ENCODE measurements at places on chromosomes 11 and 22. TPM values are rescaled to one million over a fixed set of nuclear protein-coding genes. Genes with fewer than 3 reads are reported as not detected.

- DNase-seq: no peak
Observed at GRCh38 chr11:34570584-34570983, 50.3 kb upstream of the EHF start.

DNA sequence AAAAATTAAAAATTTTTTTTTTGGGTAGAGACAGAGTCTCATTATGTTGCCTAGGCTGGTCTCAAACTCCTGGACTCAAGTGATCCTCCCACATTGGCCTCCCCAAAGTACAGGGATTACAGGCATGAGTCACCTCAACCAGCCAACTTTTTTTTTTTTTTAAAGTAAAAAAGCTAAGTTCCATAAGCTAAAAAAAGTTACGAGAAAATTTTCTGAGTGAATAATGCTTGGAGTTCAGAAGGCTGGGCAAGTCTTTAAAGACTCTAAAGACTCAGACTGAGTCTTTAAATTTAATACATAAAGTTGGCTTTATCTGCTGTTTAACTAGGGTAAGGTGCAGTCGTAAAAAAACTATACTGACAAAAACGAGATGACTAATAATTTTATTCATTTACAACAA, 5.6 kb downstream of the DDX6 start:
- DNase-seq: no peak

DNA sequence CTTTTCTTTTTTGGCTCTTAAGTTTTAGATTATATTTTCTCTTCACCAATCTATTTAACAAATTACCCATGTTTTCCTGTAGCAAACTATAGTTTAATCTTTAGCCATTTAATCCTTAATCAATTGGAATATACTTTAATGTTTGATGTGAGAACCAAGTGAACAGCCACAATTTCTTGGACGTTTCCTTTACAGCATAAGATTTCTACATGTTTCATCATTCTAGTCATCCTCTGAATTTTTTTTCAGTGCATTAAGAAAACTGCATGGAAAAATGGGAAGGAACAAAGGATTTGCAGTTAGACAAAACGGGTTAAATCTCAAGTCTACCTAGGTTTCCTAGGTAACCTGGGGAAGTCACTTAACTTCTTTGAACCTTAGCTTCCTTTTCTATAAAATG, 507.1 kb upstream of the CCDC90B start:
- no peak for DNase-seq

- DNase-seq: no peak
Observed at GRCh38 chr11:125165111-125165842, 726 bp downstream of the PKNOX2 start.

DNA sequence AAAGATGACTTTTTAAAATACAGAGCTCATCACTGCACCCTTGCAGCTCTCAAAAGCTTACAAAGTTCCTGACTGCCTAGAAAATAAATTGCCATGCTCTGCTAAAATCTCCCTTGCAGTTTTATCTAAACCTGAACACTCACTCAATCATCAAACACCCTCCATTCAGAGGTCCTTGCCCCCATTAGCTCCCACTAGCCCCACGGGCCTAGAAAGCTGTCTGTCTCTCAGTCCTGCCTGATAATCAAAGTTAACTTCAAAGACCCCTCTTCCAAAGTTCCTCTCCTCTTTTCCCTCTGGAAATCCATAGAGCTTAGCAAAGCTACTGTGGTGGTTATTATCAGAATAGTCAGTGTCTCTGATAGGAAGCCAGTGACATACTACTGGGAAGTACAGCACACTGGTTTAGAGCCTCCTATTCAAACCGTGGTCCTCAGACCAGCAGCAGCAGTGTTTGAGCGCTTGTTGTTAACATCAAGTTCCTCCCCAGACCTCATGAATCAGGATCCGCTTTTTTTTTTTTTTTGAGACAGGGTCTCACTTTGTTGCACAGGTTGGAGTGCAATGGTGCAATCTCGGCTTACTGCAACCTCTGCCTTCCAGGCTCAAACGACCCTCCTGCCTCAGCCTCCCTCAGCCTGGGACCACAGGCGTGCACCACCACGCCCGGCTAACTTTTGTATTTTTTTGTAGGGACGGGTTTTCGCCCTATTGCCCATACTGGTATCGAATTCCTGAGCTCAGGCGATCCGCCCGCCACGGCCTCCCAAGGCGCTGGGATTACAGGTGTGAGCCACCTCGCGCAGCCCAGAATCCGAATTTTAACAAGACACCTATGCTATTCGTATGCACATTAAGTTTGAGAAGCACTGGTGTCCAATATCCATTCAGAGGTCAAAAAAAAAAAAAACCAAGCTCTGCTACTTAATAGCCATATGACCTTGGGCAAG, 1.2 kb downstream of the NDUFC2 start:
- peak; percentile 8 for DNase-seq

OR51I1 gene
- total RNA-seq: not detected

TALDO1 gene
- 172 TPM for total RNA-seq
